H1 (cell line): ENCODE measurements at places on chromosomes 2 and 18.
A peak's percentile ranks its signal among the peaks of the same experiment; 100 is the strongest.

DNA sequence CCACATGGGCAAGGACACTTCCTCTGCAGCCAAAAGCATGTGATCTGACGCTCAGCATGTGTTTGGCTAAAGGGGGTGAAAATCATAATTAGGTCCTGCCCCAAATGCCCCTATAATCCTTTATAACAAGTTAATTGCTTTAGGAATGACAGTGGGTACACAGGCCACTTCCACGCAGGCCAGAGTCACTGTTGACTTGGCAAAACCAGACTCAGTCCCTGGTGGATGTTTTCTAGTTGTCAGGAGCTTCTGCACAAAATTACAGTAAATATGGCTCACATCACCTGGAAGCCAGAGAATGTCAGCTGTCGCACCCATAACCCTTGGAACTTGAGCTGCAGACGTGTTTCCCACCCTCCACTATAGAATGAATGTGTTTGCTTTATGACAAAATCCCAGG, 13.3 kb upstream of the PXDN start:
- no peak for DNase-seq

DNA sequence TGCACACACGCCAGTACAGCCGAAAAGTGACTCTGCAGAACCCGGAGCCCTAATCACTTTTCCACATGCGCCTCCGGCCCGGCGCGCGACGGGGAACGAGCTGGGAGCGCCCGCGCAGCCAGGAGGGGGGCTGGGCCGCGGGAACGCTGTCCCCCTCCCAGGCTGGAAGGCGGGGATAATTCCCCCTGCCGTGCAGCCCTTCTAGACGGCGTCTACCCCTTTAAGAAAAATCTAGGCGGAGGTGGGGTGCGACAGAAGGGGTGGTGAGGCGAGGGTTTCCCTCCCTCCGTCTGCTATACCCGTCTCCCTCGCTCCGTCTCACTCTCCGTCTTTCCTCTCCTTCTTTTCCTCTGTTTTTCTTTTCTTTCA, 2.4 kb downstream of the CYP26B1 start:
- DNase-seq = no peak

DNA sequence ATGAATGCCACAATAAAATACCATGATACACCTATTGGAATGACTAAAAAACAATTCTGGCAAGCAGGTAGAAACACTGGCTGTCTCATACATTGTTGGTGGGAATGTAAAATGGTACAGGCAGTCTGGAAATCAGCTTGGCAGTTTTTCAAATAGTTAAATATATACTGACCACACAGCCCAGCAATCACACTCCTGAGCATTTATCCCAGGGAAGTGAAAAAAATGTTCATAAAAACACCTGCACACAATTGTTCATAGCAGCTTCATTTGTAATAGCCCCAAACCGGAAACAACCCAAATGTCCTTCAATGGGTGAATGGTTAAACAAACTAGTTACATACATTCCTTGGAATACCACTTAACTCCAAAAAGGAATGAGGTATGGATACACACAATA, 137.2 kb downstream of the TFCP2L1 start:
- DNase-seq = no peak

DNA sequence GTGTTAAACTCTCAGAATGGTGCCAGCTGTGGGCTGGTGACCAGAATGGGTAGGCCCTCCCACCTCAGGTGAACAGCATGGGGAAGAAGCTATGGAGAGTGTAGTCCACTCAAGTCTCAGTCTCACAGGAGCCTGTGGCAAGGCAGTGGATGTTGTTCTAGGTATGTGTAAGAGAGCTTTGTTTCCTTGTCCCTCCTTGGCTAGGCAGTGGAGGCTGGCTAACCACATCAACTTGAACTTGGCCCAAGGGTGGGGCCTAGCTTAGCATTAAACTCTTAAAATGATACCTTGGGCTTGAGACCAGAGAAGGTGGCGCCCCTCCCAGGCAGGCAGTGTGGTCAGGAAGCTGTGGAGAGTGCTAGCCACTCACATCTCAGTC, 53.2 kb upstream of the SLC4A10 start:
- DNase-seq = no peak

- no peak for DNase-seq
Measured at GRCh38 chr2:171383134-171383533, 50.7 kb downstream of the METTL8 start.

GRCh38 chr18:32368991-32369390, 101.7 kb downstream of the GAREM1 start:
- DNase-seq = no peak

DNA sequence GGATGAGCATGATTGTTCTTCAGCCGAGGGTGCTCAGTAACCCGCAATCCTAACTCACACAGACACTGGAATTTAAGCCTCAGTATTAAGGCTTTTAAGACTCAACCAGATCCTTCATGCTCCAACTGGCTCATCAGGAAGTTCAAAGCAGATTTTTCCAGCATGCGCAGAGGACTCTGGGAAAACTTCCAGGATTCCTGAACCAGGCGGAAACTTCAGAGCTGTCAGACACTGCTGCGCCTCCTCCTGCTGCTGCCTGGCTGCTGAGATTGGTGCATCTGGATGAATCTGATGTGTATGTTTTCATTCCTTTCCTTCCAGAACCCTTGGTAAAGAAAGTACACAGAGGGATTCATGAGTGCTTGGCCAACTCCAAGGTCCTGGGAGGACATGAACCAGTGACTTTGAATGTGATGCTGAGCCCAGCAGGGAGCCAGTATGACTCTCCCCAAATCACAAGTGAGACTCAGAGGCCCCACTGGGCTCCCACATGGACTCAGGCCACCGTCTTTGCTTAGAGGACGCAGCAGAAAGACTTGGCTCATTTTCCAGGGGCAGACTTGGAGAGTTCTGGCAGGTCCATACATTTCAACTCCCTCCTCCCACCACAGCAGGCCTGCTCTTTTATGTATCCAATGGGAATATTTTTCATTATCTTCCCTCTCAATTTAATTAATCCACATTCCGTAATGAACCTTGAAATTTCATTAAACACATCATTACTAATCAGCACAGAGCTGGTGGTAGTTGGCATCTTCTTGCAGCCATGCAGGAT, 143.5 kb upstream of the HDAC4 start:
- DNase-seq = no peak

- no peak for DNase-seq
Measured at GRCh38 chr2:203804764-203805485, 62.6 kb upstream of the CTLA4 start.

DNA sequence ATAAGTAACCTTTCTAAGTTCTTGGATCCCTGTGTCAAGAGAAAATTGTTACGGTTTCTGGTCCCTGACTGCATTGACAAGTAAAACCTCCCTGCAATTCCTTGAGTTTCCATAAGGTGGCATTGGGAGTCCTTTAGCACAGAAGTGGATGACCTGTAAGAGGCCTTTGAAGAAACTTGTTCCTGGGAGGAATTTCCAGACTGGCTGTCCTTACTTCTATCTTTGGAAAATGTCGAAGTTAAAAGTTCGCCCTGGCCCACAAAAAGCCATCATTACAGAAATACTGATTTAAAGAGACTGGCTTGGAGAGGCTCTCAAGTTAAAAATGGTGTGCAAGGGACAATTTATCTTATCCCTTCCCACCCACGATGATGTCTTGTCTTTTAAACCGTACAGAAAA, 218.4 kb downstream of the CDH20 start:
- peak; percentile 47 for DNase-seq

DNA sequence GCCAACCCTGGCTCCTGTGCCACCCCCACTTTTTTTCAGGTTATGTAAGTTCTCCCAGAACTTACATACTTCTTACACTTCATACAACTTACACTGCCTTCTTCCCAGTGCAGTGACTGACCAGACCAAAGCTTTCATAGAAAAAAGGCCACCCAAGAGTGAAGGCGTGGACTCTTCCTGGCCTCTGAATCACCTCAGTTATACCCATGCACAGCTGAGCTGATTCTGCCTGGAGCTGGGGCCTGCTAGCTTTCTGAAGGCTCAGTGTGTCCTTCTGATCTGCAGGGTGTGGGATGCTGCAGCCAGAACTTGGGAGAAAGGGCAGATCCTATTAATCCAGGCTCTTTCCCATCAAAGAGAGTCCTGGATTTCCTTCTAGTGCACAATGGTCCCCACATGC, 216.1 kb downstream of the TTC32 start:
- DNase-seq = no peak

DNA sequence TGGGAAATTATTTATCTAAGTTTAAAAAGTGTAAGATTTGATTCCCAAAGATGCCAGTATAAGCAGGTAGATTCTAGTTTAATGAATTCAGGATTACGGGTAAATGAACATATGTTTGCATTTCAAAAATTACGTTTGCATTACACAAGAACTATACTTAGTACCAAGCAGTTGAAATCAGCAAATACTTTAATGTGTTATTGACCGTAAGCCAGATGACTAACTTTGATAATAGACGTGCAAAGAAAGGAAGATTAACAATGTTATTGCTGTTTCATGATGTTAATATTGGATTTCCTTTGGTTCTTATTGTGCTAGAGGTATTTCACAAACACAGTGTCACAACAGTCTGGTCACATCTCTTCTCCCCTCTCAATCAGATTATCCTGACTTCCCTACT, 294.7 kb downstream of the TDRD15 start:
- DNase-seq = no peak

- no peak for DNase-seq
Measured at GRCh38 chr18:74501386-74501785, 5.2 kb downstream of the CNDP2 start.
